ENCODE measurements at places on chromosomes 2 and 18.
A peak's percentile ranks its signal among the peaks of the same experiment; 100 is the strongest.

DNA sequence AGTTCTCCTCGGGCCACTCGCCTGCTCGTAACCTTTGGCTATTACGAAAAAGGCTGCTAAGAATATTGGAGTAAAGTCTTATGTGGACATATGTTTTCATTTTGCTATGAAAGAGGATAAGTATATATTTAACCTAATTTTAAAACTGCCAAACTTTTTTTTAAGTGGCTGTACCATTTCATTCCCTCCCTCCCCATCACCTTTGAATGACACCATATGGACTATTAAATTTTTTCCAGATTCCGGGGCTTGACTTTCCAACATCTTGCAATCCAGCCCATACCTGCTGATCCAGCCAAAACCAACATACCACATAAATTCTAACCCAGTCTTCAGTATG is 31.5 kb downstream of the REEP1 start:
- DNase-seq = no peak

GRCh38 chr2:158228943-158229508 is 127.3 kb downstream of the UPP2 start:
- no peak for DNase-seq

DNA sequence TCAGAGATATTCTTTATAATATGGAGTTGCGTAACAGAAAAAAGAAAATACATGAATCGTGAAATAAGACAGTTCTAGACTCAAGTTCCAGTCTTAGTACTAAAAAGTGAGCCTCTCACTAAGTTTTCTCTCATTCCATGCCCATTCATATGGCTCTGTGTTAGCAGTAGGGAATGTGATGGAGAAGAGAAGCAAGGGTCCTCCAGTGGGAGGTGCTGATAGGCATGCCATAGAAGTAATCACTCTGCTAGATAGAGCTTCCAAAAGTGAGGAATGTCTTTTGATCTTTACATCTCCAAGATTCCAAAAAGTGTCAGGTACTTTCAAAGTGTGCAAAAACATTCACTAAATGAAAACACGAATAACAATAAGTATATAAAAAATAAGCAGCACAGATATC is 678.4 kb downstream of the DCDC2C start:
- DNase-seq = no peak

- DNase-seq = no peak
Measured at GRCh38 chr2:112848833-112849232, 12.3 kb upstream of the IL1B start.

DNA sequence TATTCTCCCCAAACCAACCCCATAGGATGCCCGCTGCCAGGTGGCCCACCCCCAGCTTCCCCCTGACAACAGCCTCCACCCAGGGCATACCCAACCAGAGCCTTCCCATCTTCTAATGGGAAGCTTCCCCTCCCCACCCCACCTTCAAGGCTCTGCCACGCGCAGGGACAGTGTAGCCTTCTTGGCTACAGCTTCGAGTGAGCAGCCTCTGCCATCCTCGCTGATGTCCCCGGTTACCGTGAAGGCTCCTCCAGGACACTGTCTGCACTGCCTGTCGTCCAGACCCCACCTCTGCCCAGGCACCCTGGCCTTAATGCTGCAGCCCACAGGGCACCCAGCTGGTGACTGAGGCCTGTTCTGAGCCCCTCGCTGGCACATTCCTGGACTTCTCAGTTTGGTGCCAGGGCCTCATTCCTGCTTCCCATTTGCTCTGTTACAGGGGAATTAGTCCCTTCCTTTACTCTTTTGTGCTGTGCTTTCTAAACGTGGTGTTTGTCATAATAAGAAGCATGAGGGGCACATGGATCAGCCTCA is 13.0 kb upstream of the ADNP2 start:
- DNase-seq = no peak

GRCh38 chr18:4270016-4270415 is 185.1 kb downstream of the DLGAP1 start:
- no peak for DNase-seq

DNA sequence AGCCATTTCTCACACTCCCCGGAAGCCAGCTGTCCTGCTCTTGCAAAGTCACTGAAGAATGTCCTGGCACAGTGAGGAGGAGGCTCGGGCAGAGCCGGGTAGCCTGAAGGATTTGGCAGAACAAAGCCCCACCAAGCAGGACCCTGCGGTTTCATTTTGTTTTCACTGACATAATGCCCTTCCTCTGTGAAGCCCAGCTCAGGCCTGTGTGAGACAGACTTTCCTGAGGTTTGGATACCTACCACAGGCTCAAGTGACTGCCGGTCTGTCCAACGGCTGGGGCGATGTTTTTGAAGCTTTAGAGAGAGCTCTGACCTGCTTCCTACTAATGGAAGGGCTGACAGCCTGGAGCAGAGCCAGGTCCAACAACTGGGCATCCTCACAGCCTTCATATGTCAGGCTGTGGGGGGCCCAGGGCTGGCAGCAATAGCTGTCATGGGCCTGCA is 99.8 kb upstream of the FZD7 start:
- no peak for DNase-seq

- peak; percentile 24 for DNase-seq
Measured at GRCh38 chr2:167438206-167438605, 549.9 kb downstream of the XIRP2 start.

DNA sequence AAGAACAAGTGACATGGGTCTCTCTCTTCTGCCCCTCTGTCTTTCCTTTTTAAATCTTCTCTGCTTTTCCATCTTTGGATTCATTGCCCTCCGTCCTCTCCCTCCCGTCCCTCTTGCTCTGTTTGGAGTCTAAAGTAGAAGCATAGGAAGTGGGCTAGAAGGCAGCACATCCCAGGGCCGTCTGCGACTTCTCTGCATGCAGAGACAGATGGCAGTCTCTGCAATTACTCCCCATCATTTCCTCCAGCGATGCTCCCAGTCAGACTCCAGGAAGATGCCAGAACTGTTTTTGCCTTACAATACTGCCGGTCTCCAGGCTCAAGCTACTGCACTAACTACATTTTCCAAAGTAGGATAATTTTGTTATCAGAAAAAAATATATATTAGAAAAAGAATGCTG is 35.2 kb upstream of the LPIN2 start:
- DNase-seq = no peak

GRCh38 chr2:58521803-58522554 is 280.9 kb upstream of the FANCL start:
- peak; percentile 21 for DNase-seq

GRCh38 chr2:187024739-187025138 is 175.8 kb upstream of the ZSWIM2 start:
- DNase-seq = no peak

DNA sequence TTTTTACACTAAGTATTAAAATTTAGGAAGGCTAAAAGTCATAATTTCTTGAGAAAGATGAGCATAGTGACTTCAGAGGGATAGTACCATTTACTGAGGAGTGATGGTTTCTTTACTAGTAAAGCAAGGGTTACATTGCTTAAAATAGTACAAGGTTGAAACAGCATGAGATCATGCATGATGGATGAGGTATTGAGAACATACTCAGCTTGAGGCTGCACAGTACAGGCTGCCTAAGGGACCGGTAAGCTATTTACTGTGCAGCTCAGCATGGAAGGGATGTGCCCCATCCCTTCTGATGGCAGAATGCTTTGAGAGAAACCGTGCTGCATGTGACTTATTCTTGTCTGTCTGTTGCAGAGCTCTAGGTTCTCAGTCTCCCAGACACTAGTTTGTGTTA is 122.1 kb downstream of the EML6 start:
- no peak for DNase-seq

- peak; percentile 86 for DNase-seq
Measured at GRCh38 chr2:236711440-236711839, 141.8 kb downstream of the ACKR3 start.

GRCh38 chr2:217438821-217439220 is 564.0 kb downstream of the TNS1 start:
- DNase-seq = no peak

DNA sequence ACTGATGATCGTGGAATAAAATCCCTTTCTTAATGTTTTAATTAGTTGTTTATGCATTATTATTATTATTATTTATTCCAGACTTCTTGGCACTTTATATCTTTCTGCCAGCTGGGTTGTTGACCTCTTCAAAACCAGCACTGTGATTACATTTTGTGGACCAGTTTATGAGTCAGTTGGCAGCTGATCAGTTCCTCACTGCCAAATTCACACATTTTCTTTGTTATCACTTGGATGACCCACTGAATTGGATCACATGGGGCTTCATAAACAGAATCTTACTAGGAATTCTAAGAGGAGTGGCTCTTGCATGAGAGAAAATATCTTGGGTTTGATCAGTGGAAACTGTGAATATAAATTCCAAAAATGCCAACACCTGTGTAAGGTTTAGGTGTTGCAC is 321.8 kb upstream of the SPRED2 start:
- peak; percentile 18 for DNase-seq

Data from mammary epithelial cell (primary cell).